Hematopoietic multipotent progenitor cell treated with erythropoietin and hydrocortisone succinate and interleukin-3 and kit ligand, for 8 days (in vitro differentiated cells): ENCODE measurements at places on chromosomes 4 and X.

DNA sequence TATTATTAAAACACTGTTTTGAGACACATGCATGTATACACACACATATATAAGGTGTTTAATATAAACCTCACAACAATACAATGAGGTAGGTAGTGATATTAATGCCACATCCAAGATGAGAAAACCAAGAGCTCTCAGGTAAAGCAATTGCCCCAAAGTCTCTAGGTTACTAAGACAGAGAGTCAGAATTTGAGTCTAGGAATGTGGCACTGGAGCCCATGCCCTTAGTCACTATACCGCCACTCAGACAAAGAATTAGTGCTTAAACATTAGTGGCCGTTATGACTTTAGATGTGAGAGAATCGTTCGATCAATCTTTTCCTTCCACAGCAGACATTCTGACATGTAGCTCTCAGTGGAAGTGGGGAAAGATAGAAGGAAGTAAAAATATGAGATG, 108.2 kb upstream of the ACSL4 start:
- no peak for DNase-seq

DNA sequence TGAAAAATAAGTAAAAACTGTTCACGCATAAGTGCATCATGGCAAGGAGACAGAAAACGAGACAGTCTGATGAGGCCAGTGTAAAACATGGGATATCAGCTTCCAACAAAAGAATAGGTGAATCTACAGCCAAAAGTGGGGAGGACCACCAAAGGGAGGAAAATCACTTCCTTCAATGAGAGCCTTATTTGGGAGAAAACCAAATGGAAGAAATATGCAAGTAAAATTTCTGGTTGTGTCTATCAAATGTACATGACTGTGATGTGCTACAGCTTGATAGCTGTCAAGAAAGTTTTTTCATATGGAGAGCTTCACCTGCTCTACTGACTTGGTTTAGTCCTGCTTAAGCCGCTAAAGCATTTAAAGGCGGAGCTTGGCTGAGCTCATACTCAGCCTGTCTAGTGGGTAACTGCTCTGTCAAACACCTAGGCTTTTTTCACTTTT, 66.2 kb downstream of the MAGEA1 start:
- no peak for DNase-seq

DNA sequence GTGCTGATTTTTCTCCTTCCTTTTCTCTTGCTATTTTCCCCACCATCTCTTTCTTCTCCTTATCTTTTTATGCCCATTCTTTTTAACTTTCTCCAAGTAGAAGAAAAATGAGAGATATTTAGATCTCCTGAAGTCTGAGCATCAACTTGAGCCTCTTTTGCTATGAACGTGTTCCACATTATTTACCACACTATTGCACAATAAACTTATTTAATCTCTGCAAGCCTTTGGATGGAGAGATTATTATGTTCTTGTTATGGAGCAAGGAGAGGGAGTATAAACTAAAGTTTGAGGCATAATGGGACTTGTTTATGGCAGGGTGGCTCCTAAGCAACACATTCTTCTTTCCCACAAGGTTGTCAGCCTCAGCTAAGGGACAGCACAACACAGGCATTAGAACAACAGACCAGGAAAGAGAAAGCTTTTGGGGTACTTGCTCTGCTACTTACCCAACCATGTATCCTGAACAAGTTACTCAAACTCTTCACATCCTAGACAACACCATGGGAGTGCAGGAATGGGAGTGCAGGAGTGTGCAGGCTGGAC, 365.5 kb upstream of the BOD1L1 start:
- no peak for DNase-seq

DNA sequence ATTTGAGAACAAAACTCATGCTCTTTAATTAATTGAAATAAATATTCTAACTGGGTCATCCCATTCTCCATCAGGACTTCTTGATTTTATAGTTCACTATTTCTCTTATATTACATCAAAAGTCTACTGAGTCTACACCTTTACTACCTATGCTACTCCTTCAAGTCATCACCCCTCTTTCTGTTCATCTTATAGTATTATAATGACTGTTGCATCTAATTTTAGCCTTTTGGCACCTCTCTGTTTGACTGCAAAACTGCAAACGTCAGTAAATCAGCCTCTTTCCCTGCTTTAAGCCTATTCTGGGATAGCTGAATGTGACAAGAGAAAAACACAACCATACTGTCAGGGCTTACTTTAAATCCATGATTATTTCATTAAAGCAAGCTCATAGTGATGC, 639.1 kb downstream of the GABRG1 start:
- DNase-seq, result no peak

DNA sequence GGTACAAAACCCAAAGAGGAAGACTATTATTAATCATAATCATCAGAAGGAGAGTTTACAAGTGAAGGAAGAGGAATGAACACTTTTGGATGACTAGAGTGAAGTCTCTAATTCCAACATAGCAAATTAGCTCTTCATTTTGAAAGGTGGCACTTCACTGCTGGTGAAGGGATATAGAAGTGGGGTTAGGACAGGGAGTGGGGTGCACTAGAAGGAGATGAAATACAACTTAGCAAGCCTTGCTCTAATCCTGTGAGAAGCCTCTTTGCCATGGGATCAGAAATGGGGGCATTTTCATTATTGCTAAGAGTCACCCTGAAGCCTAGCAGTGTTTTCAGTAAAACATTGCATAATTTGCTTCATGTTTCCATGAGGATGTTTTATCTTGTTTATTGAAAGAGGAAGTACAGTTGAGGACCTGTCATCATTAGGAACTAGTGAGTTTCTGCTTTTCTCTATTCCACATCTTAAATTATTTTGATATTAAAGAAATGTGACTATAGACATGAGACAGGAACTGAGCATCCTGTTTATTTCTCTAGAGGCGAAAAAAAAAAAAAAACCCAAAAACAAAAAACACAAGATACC, 9.3 kb upstream of the GRPR start:
- DNase-seq, result no peak

DNA sequence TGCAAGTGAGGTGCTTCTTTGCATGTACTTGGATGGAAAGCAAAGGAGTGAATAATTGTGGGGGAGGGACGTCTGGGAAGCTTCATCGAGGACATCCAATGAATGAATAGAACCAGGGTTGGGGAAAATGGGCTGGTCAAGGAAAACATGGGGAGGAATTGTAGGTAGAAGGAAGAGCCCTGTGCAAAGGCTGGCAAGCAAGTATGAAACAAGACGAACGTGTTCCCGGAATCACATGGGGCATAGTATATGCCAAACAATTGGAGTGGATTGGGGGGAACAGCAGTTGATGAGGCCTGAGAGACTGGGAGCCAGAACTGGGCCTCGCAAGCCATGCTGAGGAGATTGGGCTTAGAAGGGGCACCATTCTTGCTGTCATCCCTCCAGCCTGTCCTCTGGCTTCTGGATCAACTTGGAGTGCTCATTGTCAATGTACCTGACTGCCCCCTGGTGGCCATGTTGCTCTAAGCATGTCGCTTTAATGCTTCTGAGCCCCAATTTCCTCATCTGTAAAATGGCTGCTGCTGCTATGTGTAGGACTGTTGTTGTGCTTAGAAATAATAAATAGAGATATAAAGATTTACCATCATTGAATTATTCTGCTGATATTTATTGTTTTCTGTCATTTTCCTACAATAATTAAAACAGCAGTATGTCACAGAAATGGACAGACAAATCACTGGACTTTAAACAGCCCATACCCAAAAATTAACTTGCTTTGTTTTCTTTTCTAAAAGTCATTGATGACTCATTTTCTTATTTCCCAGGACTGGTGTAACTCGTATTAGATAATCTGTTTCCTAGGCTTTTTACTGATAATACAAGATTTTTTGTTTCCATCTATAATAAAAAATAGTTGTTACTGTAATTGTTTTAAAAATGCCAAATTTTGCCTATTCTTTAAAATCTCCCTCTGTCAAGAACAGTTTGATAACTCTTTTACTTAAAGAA, 66.4 kb downstream of the JADE3 start:
- peak; percentile 85 for DNase-seq

DNA sequence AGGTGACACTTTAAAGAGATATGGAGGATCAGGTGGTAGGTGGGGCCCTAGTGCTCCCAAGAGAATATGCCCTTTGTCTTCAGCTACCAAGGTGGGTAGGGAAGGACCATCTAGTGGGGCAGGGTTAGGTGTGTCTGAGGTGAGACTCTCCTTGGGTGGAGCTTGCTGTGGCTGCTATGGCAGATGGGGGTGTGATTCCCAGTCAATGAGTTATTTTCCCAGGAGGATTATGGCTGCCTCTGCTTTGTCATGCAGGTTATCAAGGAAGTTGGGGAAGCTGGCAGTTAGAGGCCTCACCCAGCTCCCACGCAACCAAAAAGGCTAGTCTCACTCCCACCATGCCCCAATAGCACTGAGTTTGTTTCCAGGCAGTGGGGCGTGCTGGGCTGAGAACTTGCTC, 18.0 kb upstream of the SPIN2A start:
- DNase-seq, result no peak

GRCh38 chr4:81084029-81084428, 53.5 kb downstream of the BMP3 start:
- no peak for DNase-seq

DNA sequence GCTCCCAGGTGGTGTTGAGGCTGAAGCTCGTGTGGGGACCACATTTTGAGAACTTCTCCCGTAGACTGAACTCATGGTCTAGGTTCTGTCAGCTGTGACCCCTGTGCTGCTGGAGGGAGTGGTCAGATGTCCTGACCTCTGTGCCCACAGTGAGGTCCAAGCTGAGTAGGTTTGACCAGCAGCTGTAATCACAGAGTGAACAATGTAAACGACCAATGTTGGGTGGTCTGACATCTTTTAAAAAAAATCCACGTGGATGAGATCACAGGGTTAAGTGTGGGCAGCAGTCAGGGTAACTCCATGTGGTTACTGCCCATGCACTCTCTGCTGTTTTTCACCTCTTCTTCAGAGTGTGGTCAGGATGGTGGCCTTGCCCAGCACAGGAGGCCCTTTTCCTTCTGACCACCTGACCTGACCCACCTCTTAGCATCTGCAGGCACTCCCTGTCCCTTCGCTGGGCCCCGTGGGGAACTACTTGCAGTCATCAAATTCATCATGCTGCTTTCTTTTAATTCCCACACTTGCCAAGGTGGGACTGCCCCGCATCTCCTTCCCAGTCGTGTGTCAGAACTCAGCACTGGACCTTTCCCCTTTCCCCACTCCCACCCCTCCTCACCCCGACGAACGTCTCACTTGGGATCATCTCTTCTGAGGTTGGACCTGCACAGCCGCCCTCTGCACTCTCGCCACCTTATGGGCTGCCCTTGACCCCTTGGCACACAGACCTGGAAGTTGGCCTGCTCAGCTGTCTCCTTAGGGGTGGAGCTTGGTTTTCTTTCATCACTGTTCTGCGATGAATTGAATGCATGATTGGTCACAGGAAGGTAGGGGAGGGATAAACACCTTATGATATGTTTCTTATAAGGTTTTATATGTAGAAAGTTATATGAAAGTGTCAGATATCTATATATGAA, 120.1 kb downstream of the PTTG2 start:
- no peak for DNase-seq

DNA sequence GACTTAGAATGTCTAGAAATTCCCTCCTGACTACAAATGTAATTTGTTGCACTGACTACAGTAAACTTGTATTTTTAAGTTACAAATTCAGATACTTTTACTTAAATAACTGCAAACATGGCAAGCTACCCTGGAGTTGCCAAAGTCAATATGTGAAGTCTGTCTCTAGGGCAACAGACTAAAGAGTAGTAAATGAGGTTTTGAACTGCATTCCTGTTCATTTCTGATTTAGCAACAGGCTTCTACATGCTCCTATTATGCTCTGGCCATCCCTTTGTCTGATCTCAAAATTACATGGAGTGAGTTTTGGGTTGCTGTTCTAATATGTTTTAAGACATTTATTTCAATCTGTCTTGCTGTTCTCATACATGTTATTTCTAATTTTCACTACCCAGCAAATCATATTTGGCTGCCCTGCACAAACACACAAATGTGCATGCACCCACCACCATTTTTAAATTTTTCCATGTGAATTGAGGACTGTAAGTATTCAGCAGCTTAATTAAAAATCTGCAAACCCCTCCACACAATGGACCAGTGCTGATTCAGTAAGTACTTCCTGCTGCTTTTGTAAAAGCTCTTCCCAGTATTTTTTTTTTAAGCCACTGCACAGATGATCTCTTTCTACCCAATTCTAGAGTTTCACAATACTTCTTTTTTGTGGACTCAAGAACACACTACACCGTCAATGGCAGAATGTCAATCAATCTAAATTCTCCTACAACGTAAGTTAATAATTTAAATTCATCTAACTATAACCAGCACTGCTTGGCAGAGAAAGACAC, 26.7 kb downstream of the SH3RF1 start:
- DNase-seq, result no peak
